ENCODE measurements at places on chromosomes 2 and 18.

DNA sequence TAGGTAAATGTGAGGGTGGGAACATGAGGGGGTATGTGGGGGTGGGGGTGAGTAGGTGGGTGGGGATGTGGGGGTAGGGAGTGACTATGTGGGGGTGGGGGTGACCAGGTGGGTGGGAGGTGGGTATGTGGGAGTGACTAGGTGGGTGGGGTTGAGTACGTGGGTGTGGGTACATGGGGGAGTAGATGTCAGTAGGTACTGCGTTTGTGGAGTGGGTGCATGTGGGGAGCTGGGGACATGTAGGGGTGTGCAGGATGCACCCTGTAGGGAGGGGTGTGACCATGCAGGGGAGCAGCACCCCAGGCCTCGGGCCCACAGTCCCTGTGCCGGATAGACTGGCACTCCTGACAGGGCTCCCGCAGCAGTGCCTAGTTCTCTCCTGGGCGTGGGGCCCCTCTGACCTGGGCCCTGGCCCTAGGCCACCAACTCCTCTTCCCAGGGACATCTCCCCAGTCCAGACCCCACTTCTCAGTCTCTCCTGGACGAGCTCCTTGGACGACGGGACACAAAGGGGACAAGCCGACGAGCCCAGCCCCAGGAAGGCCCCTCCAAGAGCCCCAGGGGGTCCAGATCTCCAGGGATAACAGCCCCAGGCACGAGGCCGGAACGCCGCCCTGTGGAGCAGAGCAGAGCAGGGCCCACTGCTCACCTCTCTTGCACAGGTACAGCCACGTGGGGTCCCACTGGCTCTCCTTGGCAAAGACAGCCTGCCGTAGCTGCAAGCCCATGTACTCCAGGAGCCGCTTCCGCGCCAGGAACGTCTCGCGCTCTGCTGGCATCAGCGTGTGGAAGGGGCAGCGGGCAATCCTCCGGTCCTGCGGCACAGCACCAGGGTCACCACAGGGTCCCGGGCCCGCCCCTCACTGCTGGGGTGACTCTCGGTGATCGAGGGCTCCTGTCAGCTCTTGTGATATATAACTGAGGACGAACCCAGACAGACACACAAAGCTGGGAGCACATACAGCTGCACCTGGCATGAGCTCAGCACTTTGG is 58.2 kb downstream of the ANKMY1 start:
- no peak for DNase-seq

- DNase-seq: no peak
These were observed 164.2 kb downstream of the INHBB start for GRCh38 chr2:120509991-120510735.

DNA sequence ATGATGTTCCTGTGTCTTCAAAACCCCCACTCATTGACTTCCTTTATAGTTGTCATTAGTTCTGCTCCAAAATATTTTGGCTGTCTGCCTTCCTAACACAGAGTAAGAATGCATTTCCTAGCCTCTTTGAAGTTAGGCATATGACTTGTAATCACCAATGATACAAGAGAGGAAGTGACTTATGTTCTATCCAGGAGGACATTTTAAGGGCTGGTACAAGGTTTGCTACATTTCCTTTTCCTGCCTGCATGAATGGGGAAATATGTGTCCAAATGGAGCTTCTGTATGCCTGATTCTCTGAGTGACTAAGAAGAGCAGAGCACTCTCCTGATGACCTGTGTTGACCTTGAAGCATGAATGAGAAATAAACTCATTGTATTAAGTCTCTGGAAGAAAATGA is 115.1 kb downstream of the PLCL1 start:
- no peak for DNase-seq

- DNase-seq: peak; percentile 30
These were observed 795 bp downstream of the METTL21A start for GRCh38 chr2:207624185-207625013.

GRCh38 chr2:213763354-213763753 is 479.1 kb downstream of the SPAG16 start:
- no peak for DNase-seq

DNA sequence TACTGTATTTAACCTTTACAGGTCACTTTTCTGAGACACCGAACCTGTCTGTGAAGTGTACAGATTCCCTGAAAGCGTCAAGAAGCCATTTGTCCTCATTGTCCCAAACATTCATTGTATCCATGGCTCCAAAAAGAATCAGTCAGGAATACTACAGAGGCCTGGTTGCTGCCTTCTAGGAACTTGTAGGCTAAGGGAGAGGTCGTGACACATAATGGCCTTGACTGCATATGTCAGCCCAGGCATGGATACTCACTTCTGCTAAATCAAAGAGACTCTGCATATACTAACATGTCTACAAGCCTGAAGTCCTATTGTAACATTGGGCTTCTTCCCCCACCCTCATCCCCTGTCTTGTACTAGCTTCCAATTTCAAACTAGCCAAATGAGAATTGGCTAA is 40.2 kb downstream of the ONECUT2 start:
- DNase-seq: no peak

DNA sequence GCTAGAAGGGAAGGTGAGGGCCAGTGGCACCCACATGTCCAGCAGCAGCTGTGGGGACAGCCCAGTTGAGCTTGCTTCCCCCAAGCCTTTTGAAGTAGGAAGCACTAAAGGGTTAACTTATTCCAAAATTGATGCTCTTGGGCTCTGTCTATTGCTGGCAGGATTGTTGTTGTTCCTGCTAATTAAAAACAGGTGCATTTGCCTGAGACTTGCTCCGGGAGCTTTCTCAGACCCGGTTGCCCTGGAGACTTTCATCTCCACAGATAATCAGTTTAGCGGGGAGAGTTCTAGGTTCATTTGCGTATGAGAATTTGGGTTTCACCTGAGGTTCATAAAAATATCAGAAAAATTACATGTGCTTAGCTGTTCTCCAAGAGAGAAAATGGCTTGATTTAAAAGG is 277.3 kb downstream of the LRATD1 start:
- no peak for DNase-seq

- no peak for DNase-seq
These were observed 54.5 kb downstream of the EPAS1 start for GRCh38 chr2:46351750-46352138.

- no peak for DNase-seq
These were observed 19.2 kb downstream of the RMDN2 start for GRCh38 chr2:37944268-37944667.

DNA sequence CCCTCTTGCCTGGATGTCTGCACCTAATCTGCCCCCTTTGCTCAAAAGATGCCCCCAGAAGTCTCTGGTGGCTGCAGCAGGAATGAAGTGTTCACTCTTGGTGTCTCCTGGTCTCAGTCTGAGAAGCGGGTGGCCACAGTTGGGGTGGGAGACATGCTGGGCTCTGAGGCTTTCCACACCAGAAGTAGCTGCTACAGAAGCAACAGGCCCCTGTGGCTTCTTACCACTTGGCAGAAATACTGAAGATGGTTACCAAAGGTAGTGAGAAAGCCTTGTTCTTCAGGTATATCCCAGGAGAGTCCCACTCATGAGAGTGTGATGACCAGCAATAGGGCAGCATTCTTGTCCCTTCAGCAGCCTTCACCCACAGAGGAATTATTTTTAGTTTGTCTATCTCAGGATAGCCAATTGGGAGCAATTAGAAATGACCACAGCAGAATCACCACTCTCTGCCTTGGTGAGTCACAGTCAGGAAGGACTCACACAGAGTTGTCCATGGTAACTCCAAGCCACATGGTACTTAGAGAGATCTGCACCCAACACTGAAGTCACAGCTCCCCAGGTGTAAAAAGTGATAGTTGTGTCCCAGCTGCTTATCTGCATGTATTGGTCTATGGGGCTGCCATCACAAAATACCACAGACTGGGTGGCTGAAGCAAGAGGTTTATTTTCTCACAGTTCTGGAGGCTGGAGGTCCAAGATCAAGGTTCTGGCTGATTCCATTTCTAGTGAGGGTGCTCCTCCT is 169.8 kb upstream of the ID2 start:
- no peak for DNase-seq

DNA sequence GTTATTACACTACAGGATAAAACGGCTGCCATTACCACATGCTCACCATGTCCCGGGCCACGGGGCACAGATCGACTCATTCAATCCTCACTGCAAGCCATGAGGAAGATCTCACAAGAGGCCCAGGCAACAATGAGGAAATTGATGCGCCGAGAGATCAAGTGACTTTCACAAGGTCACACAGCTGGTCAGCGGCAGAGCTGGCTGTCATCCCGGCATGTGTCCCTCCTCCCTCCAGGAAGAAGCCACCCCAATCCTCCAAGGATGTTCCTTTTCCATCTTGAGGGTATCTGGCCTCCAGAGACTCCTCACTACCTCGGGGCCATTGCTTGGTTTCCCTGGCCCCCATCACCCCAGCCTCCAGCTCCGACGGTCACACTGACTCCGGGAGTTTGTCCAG is 65.3 kb upstream of the GLI2 start:
- no peak for DNase-seq

DNA sequence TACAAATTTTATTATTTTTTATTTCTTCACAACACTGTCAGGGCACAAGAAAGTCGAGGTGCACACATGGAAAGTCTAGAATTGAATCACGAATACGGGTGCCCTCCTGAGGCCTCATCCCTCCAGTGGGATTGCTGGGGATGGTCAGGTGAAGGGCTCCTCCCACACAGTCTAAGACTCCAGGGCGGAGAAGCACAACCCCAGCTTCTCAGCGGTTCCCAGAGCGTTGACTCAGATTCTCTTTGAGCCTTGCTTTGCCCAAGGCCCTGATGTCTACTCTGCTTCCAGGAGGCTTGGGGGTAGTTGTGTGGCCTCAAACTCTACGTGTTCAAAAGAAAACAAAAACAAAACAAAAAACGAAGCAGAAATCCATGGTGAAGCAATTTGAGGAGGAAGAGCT is 108.4 kb downstream of the LYPD6B start:
- no peak for DNase-seq

DNA sequence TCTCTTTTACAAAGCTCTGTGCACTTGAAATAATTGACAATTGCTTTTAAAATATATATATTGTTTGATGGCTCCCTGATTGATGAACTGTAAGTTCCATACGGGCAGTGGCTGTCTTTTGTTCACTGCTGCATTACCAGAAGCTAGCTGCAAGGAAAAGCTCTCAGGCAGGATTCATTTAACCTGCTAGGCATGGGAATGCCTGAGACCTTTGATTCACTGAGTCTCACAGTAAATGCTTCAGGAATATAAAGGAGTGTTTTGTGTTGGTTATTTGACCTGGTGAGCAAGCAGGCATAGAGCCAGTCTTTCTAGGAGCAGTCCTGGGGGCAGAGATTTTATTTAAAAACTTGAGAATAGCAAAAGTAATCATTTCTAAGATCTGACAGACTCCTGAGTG is 193.2 kb upstream of the ITGA4 start:
- DNase-seq: no peak

DNA sequence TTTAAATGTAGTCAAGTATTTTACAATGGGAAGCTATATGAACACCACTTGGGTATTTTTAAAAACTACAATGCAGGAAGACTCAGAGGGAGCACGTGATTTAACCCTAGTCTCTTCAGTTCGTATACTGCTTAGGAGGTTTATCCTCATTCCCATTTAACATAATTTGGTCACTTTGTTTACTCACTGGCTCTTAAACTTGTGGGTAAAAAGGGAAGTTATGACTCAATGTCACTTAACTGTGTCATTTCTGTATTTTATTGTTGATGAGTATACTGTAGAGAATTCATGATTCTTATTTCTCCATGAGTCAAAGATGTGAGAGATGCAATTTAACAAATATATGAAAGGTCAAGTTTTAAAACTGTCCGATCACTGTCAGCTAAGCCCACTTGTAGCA is 48.2 kb downstream of the SLC66A3 start:
- DNase-seq: no peak

- no peak for DNase-seq
These were observed 58.1 kb downstream of the INPP4A start for GRCh38 chr2:98502556-98503335.

DNA sequence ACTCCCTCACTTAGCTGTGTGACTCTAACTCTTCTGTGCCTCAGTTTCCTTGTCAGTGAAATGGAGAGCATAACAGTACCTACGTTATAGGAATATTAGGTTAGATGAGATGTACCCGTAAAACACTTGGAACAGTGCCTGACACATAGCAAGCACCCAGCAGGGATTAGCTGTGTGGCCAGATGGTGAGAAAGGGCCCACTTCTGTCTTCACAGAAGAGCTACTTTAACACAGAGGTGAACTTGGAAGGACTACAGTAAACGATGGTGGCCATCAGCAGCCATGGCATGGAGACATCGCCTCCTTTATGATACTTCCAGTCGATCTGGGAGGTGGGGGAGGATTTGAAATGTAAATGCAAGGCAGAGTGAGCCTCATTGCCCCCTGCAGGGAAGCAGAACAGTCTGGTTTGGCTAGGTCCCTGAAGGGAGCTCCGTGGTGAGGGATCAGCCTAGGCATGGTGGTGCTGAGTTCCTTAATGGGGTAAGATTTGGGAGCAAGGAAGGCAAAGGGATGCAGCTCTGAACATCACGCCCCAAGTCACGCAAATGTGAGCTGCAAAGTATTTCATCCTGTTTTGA is 101.7 kb upstream of the ALPP start:
- peak; percentile 74 for DNase-seq

DNA sequence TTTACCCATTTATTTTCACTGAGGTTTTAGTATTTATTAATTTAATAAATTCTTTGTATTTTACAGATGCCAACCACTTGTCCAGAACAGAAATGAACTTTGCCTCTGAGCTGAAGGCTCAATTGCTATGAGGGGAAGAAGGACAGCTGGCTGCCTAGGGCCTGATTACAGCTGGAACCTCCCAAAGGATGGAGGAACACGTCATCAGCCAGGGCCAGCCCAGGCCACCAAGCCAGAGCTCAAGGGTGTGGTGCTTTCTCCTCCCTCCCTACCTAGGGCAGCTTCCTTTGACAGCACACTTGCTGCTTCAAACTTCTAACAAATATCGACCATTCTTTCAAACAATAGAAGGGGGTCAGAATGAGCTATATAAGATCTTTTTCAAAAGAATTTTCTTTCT is 19.7 kb upstream of the RIOK3 start:
- no peak for DNase-seq

- no peak for DNase-seq
These were observed 201.7 kb downstream of the NAPG start for GRCh38 chr18:10727477-10727876.

- DNase-seq: no peak
These were observed 15.2 kb upstream of the MAP4K4 start for GRCh38 chr2:101682311-101682710.
